Spinal cord (tissue), 10 donors: ENCODE measurements at places on chromosomes 1 and 21.

DNA sequence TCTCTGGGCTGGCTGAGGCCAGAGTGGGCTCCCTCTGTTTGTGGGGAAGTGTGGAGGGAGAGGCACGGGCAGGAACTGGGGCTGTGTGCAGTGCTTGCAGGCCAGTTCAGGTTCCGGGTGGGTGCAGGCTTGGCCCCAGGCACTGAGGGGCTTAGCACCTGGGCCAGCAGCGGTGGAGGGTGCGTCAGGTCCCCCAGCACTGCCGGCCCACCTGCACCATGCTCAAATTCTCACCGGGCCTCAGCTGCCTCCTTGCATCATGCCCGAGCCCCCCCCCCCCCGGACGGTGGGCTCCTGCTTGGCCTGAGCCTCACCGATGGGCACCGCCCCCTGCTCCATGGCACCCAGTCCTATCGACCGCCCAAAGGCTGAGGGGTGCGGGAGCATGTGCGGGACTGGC lies 26.3 kb upstream of the FCGR2A start:
- no peak for DNase-seq

DNA sequence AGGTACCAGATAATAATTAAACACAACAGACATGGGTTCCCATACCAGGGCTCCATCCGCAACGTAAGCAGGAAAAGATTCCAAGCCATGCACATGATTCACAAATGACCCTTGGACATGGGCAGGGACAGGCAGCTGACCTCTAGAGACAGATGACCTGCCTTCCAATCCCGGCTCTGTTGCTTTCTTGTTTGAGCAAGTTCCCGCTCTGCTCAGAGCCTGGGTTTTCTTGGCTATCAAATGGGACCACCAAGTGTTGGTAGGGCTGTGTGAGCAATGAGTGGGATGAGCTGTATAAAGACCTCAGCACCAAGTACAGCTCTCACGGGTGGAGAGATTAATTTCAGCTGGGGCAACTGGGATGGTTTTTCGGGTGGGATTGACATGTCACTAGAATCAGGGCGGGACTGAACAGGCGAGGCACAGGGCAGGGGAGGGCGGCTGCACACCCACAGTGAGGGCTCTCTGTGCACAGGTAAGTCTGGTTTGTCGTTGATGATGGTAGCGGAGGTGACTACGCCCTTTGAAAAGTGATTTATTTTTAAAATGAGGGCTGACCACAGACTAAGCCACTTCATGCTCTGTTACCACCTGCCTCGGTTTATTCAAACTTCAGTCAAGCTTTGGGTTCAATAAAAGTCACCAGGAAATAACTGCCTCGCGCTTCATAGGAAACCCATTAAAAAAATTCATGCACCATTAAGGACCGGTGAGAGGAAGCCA lies 57.5 kb upstream of the IFFO2 start:
- no peak for DNase-seq

- DNase-seq, result no peak
Observed at GRCh38 chr1:95701450-95702173, 467.6 kb downstream of the RWDD3 start.

GRCh38 chr1:35431173-35431599 lies 126.0 kb downstream of the KIAA0319L start:
- DNase-seq, result no peak

- DNase-seq, result no peak
Observed at GRCh38 chr1:208043691-208044181, 132.8 kb upstream of the CD34 start.

- no peak for DNase-seq
Observed at GRCh38 chr1:106526650-106527049, 529.8 kb upstream of the PRMT6 start.

DNA sequence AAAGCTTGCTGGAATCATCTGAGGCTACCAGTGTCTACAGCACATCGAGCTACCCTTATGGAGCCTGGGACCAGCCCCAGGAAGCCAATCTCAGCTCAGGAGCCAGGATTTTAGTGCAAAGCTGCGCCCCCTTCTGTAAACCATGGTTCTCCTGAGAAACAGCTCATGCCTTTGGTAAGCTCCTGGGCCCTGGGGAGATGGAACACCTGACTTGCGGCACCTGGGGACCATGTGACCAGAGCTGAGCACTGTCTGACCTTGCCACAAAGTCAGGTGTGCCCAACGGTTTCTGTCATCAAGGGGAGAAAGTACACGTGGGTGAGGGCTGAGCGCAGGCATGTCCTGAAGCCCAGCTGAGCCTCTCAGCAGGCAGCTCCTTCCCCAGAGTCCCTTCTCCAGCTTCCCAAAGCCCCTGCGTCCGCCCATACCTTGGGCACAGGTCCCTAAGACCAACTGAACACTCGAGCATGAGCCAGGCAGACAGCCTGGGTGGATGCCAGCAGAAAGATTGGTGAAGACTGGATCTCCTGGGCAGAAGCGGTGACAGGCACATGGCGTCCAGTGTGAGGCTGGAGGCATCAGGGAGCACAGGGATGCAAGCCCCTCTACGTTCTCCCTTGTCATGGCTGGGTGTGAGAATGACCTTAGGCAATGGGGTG lies 57.9 kb upstream of the TENT5B start:
- no peak for DNase-seq

DNA sequence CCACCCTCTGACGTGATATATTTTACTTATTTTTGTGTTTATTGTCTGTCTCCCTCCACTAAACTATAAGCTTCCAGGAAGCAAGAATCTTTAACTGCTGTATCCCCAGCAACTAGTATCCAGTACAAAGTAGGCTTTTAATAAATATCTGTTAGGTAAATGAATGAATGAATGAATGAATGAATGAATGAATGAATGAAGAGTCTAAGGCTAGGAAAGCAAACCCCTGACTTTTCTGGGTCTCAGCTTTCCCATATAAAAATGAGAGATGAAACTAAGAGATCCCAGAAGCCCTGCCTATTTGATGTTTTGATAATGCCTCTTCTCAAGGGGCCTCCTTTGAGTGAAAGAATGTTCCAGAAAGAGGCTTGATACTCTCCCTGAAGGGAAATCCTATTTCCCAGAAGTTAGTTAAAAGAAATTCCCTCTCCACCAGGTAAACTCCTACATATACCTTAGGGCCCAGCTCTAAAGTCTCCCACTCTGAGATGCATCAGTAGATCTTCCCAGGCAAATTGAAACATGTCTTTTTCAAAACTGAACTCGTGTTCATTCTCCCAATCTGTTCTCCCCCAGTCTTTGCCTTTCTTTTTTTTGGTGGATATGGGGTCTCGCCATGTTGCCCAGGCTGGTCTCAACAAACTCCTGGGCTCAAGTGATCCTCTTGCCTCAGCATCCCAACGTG lies 7.8 kb downstream of the TTC39A start:
- no peak for DNase-seq

- no peak for DNase-seq
Observed at GRCh38 chr1:63407002-63407401, 39.6 kb downstream of the ALG6 start.

GRCh38 chr1:92961896-92962752 lies 862 bp upstream of the DIPK1A start:
- no peak for DNase-seq

GRCh38 chr1:117527074-117527473 lies 78.8 kb upstream of the TENT5C start:
- no peak for DNase-seq

- no peak for DNase-seq
Observed at GRCh38 chr1:86866665-86867064, 47.3 kb downstream of the SELENOF start.

GRCh38 chr1:230431527-230431926 lies 5.4 kb upstream of the PGBD5 start:
- no peak for DNase-seq

DNA sequence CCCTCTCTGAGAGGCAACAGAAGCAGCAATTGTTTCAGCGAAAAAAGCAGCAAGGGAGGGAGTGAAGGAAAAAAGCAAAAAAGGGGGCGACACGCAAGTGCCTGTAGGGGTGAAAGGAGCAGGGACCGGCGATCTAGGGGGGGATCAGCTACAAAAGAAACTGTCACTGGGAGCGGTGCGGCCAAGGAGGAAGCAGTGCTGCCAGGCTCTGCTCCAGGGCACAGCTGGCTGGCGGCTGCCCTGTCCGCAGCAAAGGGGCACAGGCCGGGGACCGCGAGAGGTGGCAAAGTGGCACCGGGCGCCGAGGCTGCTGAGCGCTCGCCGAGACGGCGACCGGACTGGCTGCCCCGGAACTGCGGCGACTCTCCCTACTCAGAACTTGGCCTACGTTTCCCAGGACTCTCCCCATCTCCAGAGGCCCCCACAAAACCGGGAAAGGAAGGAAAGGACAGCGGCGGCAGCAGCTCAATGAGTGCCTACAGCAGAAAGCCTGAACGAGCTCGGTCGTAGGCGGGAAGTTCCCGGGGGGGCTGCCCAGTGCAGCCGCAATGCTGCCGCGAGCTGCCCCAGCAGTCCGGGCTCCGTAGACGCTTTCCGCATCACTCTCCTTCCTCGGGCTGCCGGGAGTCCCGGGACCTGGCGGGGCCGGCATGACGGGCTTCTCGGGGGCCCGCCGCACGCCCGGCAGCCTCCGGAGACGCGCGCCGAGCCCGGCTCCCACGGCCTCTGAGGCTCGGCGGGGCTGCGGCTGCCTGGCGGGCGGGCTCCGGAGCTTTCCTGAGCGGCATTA lies 1.0 kb upstream of the CDKN2C start:
- no peak for DNase-seq

- no peak for DNase-seq
Observed at GRCh38 chr1:236768601-236769000, 26.5 kb upstream of the MTR start.

DNA sequence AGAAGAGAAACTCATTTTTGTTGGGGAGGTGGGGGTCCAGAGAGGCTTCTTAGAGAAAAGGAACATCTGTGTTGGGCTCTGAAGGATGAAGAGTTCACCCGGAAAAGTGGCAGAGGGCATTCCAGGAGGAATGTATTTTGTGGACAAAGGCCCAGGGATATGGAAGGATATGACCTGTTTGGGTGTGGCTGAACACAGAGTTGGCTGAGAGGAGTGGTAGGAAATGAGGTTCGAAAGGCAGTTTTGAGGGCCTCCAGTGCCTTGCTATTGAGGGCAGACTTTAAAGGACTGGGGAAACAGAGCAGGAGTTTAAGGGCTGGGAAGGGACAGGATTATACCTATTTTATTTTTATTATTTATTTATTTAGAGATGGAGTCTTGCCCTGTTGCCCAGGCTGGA lies 27.3 kb upstream of the WASF2 start:
- no peak for DNase-seq

DNA sequence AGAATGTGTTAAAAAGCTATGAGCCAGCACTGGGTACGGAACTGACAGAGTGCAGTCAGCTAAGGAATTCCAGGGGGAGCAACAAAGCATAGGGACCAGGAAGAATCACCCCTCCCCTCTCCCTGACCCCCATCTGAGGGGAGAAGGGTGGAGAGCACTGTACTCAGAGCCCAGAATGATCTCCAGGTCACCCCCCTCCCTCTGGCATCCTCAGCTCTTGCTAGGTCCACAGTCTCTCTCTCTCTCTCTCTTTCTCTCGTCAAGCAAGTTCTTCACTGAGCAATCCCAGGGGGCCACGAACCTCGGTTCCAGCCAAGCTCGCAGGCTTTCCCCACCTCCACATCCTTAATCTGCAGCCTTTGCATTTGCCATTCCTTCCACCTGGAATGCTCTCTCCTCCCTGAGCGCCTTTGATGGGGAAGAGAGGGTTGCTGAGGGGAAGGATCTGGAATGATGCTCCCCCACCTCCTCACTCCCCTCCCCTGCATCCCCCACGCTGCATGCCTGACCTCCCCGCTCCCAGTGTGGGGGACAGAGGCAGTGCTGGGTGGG lies 6.7 kb upstream of the WASF2 start:
- DNase-seq, result peak; percentile 63

GRCh38 chr1:11134898-11135266 lies 35.2 kb upstream of the EXOSC10 start:
- no peak for DNase-seq

GRCh38 chr1:44820328-44821239 lies 12.3 kb downstream of the BTBD19 start:
- DNase-seq, result no peak

- peak; percentile 80 for DNase-seq
Observed at GRCh38 chr21:45045481-45045880, 28.9 kb upstream of the ADARB1 start.

DNA sequence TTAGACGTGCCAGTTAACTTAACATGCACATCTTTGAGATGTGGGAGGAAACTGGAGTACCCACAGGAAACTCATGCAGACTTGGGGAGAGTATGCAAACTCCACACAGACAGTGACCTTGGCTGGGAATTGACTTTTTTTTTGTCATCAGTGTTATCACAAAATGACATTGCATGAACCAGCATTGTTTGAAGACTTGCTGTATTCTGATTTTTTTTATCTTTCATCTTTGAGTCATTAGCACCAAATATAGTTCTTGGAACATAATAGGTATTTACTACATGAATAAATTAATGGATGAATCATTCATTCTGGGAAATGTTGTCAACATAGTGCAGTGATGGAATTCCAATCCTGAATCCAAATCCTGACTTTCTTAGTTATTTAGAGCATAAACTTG lies 77.0 kb downstream of the ATF6 start:
- DNase-seq, result no peak

DNA sequence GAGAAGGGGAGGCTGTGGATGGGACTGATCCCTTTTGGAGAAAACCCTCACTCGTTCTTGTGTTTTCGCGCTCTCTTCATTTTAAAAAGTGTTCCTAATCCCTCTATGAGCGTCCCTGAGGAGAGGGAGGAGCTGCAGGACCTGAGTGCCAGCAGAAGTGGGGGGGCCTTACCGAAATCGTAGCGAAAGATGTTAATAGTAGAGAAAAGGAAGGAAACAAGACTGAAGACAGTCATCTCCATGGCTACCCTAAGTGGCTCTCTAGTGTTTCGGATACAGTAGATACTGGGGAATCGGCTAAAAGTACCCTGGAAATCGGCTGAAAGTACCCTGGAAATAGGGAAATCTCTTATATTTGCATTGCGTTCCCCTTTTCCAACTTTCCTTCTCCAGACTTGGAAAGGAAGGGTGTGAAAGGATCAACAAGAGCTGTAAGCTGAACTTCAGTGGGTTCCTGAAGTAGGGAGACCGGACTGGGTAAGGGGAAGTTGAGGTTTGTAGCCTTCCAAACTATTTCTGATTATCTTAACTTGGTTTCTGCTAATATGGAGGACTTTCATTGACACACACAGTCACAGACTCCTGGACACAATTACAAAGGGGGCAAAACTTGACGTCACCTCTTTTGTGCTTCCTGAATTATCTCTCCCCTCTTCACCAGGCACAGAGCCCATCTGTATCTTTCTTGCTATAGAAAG lies 486 bp upstream of the DSTYK start:
- DNase-seq, result no peak

DNA sequence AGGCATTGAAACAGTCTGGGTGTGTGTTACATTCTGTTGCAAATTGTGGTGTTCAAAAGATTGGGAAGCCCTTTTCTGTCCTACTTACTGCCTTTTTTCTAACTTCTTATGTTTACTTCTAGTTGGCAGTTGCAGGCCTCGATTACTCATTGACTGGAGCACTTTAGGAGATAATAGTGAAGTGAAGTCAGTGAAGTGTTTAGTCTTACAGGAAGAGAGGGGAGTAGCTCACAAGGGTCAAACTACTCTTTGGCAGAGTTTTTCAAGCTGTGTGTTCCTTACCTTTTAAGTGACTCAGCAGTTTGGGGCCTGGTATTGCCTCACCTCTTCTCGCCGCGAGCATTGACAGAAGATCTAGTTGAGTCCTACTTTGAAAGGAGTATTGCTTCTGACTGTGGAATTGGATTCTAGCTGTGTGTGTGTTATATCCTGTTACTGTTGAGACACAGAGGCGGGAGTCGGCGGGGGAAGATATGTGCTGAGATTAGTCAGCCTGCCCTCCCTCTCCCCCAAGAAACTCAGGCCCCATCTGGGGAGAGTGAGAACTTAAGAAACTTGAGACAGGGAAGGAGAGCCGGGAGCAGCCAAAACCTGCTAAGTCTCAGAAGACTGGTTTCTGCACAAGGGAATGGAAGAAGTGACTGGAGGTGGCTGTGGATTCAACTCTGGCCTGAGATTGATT lies 19.3 kb downstream of the AHCYL1 start:
- DNase-seq, result peak; percentile 52

GRCh38 chr1:36068866-36069265 lies 15.0 kb upstream of the TEKT2 start:
- DNase-seq, result no peak
